ENCODE measurements at places on chromosomes 11 and 22.

DNA sequence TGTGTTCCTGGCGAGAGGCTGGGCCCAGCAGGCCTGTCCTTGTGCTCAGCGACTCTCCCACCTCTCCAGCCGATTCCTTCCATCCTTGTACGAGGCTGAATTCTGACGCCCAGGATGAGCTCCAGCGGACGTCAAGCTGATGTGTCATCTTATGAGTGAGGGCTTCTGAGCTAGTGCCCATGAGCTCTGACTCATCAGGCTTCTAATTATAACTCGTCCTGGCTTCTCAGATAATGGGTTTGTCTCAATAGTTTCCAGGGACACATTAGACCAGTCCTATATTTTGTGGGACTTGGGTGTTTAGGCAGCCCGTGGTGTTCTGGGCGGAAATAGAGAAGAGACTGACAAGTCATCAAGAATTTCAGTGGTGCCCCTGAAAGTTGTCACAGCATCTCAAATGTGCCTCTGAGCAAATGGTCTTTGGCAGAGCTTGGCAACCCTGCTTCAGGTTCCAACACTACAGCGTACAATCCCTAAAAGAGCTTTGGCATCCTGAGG lies 108.2 kb upstream of the CD44 start:
- peak; percentile 78 for DNase-seq

DNA sequence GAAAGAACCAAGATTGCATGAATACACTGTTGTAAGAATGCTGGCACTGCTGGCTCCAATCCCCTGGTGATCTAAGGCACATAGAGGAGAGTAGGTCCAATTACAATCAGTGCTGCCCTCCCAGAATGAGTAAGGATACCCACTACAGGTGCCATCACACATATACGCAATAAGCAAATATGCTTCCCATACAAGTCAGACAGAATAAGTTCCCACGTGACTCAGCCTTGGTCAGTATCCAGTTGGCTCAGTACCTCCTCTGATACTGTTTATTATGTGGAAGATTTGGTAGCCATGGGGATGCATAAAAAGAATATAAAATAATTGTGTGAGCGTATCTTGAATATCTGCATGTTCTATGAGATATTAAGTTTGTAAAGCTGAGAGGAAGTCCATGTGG lies 8.9 kb upstream of the OR2D3 start:
- DNase-seq = no peak

DNA sequence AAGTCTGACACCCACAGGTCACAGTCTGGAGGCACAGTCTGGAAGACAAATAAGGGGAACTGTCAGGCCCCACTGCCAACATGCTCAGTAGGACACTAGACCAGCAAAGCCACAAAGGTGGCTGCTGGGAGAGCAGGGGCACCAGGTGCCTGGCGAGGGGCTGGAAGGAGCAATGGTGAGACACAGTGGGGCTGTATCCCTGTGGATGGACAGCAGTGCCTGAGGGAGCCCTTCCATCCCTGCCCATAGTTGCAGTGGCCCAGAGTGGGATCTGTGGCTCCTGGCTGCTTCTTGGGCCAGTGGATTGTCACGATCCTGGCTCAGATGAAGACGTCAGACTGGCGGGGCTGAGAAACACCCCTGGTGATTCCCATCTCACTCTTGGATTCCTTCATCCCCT lies 154.6 kb downstream of the DSCAML1 start:
- no peak for DNase-seq

DNA sequence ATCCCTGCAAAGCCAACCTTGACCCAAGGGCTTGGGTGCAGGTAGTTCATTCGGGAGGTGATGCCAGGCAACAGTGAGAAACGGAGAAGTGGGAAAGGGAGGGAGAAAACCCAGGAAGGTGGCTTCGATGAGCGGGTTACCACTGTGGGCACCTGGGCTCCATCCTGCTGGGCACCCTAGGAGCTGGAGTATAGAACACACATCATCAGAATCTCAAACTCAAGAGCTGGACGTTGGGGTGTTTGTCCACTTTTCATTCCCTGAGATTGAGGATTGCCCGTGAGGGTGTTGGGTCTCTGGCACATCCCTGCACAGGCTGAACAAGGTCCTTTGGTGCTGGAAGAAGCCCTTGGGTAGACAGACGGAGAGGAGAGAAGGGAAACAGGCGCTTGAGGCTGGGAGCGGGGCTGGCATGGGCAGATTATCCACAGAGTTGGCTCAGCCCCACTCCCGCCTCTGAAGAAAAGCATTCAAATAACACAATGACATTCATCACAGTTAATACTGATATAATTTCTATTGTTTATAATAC lies 70.4 kb downstream of the LRRC32 start:
- DNase-seq = no peak

- DNase-seq = no peak
These were observed 6.2 kb downstream of the TUB start for GRCh38 chr11:8087185-8087584.

DNA sequence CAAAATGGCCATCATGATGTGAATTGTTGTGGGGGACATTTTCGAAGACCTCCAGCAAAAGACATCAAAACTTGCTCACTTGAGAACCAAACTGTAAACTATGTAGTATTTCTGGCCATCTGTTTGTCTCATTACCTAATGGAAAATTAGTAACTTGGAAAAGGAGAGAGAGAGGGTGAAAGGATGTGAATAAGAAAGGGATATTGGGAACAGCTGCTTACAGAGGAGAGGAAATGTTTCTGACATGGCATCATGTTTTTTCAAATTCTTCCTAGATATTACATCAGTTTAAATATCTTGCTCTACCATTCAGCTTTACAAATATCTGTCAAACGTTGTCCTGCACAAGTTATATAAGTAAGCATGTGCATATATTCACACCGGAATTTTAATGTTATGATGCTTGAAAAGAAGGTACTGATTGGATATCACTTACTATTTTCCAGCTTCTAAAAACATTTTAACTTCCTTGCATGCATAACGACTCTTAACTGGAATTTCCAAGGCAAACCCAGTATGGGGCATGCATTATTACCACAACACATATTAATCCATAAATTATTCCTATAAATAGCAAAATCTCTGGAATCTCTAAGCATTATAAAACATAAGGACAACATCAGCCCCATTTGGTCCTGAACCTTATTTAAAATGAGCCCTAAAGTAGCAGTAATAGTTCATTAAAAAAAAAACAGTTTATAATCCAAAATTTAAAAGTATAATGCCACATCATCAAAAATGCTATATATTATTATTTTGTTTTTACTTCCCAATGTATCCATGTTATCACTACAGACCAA lies 20.0 kb downstream of the GUCY1A2 start:
- DNase-seq = no peak

- DNase-seq = peak; percentile 47
These were observed 7.0 kb upstream of the DDX17 start for GRCh38 chr22:38513063-38513462.

DNA sequence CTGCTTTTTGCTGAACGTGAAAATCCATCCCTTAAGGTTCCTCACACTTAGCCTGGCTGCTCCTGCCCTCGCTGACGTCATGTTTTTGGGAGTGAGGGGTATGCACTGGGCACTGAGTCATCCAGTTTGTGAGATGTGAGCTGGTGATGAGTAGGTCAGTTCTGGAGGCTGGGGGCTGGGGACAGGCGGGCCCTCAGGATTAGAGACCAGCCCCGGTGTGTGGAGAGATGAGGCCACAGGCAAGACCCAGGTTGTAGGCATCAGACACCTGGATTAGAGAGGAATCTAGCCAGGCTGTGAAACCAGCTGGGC lies 9.2 kb downstream of the KCNC1 start:
- no peak for DNase-seq

DNA sequence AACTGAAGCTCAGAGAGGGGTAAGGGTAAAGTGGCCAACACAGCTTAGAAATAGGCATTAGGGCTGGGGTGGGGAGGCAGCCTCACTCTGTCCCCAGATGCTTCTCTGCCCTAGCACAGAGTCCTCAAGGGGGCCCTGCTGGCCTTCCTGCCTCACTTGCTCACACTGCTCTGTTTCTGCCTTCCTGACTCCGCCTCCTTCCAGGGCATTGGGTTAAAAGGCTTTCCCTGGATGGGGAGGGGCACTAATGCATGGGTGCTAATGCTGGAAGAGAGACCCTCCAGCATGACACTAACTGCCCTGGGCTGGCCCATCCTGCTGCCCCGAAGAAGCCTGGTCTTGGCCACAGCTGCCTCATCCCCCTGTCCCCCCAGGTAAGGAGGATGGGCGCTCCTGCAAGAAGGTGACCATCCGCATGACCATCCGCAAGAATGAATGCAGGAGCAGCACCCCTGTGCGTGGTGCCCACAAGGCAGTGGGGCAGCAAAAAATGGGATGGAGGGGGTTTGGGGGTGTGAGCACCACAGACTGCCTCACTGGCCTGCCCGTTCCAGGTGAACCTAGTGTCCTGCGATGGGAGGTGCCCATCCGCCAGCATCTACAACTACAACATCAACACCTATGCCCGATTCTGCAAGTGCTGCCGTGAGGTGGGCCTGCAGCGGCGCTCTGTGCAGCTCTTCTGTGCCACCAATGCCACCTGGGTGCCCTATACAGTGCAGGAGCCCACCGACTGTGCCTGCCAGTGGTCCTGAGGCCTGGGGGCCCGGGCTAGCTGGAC lies 74.0 kb upstream of the MYOD1 start:
- no peak for DNase-seq

DNA sequence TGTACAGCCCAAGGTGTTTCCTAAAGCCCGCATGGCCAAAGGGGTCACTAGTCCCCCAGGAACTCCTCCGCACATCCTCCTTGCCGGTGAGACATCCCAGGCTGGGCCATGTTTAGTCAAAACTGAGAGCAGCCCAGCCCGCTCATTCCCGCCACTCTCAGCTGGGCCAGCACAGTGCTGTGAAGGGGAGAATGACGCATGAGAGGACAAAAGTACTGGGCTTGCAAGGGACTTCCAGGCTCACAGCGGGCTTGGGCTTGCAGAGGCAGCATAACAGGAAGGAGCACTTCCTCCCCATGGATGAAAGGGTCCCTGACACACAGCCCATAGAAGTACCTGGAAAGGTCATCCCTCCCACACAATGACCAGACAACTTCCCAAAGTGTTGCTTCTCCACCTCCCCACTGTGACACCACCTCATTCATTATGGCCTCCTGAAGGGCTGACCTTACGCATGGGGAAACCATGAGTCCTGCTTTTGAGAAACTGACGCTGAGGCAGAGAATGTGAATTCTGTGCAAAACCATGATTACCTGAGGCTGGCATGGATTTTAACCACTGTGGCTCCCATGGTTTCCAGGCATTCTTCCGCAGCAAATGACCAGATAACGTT lies 19.1 kb downstream of the ETS1 start:
- DNase-seq = no peak

GRCh38 chr22:38196791-38197419 lies 4.9 kb upstream of the MAFF start:
- no peak for DNase-seq

- no peak for DNase-seq
These were observed 4.2 kb upstream of the ANO1 start for GRCh38 chr11:70073871-70074371.

- no peak for DNase-seq
These were observed 311.4 kb upstream of the NCAM1 start for GRCh38 chr11:112649856-112650255.

DNA sequence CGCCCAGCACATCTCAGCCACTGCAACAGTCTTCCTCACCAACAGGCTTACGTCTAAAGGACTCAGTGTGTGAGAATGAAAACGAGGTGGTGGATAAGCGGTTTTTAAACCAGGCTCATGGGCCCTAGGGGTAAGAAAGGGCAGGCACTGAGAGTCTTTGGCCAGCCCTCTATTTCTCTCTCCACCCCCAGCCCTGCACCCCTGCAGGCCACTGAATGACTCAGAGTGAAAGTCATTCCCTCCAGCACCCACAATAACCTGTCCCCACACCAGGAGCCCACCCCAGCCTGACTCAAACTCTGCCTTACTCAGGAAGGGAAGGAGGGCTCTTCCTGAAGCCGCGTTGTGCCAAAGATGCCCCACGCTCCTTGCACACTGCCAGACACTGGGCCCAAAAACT lies 72.0 kb downstream of the LARGE1 start:
- DNase-seq = no peak

DNA sequence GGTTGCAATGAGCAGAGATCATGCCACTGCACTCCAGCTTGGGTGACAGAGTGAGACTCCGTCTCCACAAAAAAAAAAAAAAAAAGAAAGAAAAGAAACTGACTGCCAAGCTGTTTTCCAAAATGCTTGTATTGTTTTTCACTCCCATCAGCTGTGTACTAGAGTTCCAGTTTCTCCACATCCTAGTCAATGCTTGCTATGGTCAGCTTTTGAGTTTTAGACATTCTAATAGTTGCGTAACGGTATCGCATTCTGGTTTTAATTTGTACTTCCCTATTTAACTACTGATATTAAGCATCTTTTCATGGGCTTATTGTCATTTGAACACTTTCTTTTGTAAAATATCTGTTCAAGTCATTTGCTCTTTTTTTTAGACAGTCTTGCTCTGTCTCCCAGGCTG lies 55.7 kb downstream of the TSPAN18 start:
- DNase-seq = no peak

DNA sequence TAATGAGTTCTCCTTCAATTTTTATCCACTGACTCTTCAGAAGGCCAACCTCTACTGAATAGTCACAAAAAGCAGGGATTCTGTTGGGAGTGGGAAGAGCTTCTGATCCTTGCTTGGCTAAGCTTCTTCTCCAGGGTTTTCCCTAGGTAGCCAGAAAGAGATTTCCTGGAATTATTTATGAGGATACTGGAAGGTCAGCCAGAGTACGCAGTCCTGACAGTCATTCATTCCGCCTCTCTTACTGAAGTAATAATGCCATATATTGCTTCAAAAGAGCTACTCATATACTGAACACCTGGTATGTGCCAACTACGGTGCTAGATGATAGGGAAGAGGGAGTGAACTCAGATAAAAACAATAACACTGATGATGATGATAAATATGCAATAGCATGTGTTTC lies 116.1 kb downstream of the CCDC34 start:
- no peak for DNase-seq

- no peak for DNase-seq
These were observed 5.2 kb downstream of the APOBEC3B start for GRCh38 chr22:38987171-38987895.

DNA sequence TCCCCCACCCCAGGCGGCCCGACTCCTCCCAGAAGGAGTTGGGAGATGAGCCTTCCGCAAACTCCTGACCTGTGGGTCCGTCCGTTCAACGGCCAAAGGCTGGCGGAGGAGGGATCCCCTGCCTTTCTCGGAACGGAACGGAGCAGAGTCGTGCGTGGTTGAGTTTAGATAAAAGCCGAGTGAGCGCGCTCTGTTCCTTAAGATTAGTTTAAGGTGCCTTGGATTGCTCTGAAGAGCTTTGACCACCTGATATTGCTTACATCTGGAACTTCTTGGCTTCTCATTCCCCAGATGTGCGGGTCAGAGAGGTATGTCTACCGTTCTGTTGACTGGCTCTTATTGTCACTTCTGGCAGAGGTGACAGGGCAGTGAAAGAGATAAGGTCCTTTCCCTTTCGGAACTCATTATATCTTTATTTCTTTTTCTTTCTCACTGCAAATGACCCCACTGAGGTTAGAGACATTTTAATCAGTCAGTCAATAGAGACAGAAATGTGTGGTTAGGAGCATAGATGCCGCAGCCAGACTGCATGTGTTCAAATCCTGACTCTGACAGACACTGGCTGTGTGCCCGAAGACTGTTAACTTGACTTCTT lies at the start of gene TRIM6:
TRIM6 (plus strand) TSS at position 31 of the 595 bp plus-strand sequence; CDS start at position 292, 261 bp downstream.
- DNase-seq = peak; percentile 8
